ENCODE measurements at places on chromosomes 3 and 15.

GRCh38 chr3:130386604-130387263 lies 41.3 kb downstream of the COL6A5 start:
- DNase-seq: no peak

GRCh38 chr3:187196573-187197334 lies 532 bp upstream of the RTP1 start:
- DNase-seq: no peak

GRCh38 chr3:42114130-42114725 lies 23.1 kb downstream of the TRAK1 start:
- DNase-seq: no peak

DNA sequence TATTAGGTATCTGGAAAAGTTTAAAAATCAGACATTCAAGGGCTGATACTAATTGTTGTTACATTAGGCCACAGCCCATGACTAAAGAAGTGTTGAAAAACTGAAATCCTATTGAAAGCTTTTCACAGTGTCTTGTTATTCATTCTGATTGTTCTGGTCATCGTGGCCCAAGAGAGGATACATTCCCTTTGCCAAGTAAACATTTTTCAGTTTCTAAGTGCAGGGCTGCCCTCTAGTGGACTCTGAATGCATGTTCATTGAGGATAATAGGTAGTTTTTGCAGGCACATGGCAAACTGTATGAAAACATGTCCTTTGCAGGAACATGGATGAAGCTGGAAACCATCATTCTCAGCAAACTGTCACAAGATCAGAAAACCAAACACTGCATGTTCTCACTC lies 181.1 kb downstream of the MYRIP start:
- peak; percentile 55 for DNase-seq

GRCh38 chr15:67109141-67110034 lies 44.0 kb downstream of the SMAD3 start:
- DNase-seq: no peak

- no peak for DNase-seq
Measured at GRCh38 chr3:112366522-112366921, 33.6 kb downstream of the CD200 start.

- DNase-seq: no peak
Measured at GRCh38 chr15:54354341-54354740, 376.1 kb downstream of the UNC13C start.

- no peak for DNase-seq
Measured at GRCh38 chr3:45940781-45941365, 2.4 kb upstream of the CXCR6 start.

DNA sequence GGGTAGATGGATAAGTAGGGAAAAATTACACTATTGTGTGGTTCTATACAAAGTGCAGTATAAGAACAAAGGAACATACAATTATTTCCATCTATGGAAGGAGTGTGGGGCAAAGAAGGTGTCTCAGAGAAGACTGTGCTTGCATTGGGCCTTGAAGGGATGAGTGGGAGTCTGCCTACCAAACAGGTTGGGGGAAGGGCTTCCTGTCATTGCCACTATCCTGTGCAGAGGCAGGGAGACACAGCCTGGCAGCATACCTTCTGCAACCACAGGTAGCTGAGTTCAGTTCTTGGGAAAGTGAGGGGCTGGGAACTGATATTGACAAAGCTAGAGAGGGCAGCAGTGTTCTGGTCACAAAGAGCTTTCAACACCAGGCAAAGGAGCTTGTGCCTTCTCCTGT lies 3.4 kb downstream of the TIMP4 start:
- DNase-seq: no peak

GRCh38 chr3:60207905-60208304 lies 1043.3 kb downstream of the FHIT start:
- DNase-seq: no peak

DNA sequence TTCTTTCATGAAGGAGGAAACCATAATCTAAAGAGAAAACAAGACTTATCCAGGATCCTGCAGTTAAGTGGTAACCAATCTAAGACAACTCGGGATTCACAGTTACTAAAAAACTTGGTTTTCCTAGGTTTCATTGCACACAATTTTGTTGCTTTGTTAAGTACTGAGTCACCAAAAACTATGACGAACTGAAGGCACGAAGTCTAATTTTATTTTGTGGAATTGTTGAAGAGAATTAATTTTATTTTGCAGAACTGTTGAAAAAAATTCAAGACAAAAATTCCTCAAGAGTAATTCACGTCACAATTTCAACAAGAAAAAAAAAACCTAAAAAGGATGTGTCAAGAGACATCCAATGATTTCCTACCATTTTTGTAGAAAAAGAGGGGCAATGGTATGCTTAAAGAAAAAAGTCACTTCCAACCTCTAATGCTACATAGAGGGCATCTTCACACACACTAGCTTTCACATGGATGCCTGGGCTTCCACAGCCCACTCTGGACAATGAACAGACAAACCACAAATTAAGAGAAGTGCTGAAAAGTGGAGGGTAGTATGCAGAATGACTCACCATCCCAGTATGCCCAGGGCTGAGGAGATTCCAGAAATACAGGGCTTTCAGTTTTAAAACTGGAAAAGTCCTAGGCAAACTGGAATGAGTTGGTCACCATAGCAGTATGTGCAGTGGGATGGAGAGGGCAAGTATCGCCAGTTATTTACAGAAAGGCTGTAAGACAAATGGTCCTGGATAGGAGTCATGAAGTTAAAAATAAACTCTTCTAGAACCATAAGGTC lies 29.2 kb downstream of the PLOD2 start:
- no peak for DNase-seq

GRCh38 chr15:48802257-48802656 lies 8.6 kb downstream of the CEP152 start:
- no peak for DNase-seq

DNA sequence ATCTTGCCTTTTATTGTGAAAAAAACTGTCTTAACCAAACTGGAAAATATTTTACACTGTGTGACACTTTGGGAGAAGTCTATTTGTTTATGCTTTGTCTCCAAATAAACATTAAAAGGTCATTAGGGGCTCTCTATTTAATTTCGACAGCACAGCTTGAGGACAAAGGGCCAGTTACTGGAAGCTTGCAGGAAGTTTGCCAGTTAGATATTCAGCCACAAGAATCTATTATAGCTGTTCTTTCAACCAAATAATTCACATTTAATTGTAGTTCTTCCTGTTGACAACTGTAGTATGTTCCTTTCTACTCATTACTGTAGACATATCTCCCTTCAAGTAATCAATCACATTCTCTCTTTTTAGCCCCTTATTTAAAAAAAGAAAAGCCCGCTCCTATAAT lies 6.1 kb downstream of the CP start:
- no peak for DNase-seq

DNA sequence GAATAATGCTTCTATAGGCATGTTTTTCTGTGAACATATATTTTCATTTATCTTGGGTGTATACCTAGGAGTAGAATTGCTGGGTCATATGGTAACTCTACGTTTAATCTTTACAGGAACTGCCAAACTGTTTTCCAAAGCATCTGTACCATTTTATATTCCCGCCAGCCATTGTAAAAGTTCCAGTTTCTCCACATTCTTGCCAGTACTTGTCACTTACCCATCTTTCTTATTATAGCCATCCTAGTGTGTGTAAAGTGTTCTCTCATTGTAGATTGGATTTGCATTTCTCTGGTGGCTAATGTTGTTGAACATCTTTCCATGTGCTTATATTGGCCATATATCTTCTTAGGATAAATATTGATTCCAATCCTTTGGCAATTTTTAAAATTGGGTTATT lies 31.2 kb upstream of the CFAP20DC start:
- DNase-seq: no peak

DNA sequence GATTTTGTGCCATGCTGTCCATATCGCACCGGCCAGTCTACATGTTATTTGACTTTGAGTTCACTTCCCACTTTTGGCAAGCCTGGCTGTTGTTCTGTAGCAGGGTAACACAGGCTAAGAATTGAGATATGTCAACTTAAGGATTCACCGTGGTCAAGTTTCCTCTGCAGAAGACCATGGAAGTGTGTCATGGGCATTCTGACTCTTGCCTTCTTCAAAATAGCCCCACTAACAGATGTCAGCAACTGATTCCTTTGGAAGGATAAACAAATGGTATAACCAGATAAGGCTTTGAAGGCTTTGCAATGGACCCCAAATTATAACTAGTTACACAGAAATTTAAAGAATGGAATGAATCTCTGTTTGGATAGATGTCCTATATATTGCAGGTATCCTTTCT lies 20.1 kb upstream of the CD47 start:
- no peak for DNase-seq

DNA sequence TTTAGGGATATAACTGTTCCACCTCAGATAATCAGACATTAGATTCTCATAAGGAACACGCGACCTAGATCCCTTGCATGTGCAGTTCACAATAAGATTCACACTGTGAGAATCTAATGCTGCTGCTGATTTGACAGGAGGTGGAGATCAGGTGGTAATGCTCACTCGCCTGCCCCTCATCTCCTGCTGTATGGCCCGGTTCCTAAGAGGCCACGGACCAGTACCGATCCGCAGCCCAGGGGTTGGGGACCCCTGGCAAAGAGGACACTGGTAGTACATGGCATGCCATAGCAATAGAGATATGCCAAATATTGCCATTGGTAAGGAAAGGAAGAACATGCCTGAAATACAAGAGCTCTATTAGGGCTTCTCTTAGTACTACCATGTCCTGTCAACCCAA lies 59.7 kb downstream of the LSM3 start:
- DNase-seq: no peak

DNA sequence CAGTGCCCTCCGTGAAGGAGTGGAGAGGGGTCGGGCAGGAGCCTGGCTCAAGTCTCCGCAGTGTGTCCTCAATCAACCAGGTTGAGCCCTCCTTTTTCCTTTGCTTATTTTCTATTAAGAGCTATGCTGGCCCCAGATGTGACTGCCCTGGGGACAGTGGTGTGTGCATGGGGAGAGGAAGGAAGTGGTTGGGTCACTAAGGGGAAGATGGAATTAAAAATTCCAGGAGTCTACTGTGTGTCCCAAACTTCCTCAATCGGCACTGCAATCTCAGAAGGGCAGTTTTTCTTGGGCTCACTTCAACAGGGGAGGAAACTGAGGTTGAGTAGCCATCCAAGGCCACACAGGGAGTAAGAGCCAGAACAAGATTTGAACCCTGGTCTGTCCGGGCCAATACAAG lies 13.7 kb upstream of the GRIP2 start:
- DNase-seq: no peak

GRCh38 chr3:17233398-17233800 lies 348.6 kb downstream of the PLCL2 start:
- peak; percentile 52 for DNase-seq

DNA sequence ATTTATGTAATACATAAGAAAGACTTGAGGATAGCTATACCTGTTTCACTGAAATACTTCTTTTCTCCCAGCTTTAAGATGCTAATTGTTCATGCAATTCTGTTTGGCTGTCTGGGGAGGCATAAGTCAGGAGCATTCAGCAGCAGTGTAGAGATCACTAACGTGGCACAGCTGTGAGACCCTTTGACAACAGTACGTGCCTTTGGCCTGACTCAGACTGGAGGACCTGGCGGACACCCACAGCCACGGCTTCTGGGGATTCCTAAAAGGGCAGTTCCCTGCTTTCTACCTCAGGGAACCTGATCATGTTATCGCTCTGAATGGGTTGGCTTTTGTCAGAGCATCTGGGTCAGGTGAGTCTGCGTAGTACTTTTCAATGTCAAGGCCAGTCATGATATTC lies 295.0 kb upstream of the ICE2 start:
- no peak for DNase-seq

- DNase-seq: no peak
Measured at GRCh38 chr3:114071786-114072185, 15.2 kb downstream of the QTRT2 start.

DNA sequence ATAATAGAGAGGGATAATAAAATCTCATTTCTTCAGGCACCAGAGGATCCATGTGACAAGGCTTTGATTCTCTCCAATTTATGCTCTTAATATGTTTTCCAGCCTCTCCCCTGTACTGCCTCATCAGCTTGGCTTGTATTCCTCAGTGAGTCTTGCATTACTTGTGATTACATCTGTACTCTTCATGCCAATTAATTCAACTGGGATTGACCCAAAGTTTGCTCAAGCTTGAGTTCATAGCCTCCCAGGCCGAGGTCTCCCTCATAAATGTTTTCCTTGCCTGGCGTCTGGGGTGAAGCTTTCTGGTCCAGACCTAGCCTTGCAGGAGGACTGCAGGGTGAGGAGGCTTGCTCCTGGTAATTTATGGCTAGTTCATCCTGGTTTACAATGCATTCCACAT lies 146.9 kb downstream of the CHST2 start:
- no peak for DNase-seq

GRCh38 chr3:160577556-160578195 lies 12.3 kb upstream of the KPNA4 start:
- DNase-seq: peak; percentile 23

DNA sequence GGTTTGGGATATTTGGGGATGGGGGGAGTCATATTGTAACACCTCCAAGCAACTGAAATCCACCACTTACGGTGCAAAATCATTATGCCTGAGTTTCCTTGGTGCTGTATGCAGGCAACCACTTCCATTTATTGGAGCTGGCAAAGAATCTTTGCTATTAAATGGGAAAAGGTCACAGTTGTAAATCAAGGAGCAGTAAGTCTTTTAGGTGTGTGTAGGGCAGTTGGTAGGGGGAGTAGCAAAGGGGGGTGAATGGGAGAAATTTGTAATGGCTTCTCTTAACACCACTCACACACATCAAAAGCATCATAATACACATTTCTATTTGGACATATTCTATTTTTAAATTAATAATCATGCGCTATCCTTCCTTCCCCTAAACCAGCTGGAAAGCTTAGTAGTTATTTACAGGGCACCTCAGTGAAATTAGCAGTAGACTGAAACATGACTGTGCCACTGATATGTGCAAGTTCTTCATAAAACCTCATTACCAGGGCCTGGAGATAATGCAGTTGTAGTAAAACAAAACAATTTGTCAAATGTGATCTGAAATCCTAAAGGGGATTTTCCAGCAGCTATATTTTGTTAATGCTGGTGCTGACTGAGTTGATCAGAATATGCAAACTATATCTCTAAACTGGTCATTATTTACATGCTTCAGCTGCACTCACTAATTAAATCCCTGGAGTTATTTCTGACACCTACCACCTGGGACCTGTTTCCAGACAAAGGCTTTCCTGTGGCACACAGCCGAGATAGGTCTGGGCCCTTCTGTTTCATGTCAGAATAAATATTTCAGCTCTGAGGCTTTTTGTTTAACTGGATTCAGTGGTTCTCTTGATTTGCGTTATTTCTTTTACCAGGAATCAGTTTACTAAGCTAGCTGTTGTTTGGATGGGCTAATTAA lies 90.1 kb downstream of the B3GALNT1 start:
- no peak for DNase-seq

GRCh38 chr3:188729422-188729821 lies 442.3 kb upstream of the TPRG1 start:
- DNase-seq: no peak

DNA sequence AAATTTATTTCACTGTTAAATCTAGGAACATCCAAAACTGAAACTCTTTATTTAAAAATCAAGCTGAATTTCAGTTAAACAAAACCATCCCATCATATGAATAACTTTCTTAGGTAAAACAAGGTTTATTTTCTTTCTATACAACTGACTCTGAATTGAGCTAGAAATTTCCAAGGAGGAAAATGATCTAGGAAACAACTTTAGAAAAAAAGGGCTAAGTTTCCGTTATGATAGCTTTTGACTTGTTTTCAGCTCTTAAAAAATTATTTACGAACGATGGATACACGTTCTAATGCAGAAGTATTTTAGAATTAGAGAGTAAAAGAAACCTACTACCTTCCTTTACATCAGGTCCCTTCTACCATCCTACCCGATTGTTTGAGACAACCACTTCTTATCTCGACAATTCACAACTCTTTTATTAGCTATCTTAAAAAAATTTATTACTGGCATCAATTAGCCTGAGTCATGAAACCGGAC lies 1.8 kb upstream of the IGF1R start:
- no peak for DNase-seq

GRCh38 chr3:18443665-18444594 lies 18.8 kb upstream of the SATB1 start:
- no peak for DNase-seq

Data from HCT116 (cell line).